ENCODE measurements at places on chromosomes 16 and 17.

GRCh38 chr16:66032841-66033240 lies 333.6 kb upstream of the CDH5 start:
- no peak for DNase-seq

DNA sequence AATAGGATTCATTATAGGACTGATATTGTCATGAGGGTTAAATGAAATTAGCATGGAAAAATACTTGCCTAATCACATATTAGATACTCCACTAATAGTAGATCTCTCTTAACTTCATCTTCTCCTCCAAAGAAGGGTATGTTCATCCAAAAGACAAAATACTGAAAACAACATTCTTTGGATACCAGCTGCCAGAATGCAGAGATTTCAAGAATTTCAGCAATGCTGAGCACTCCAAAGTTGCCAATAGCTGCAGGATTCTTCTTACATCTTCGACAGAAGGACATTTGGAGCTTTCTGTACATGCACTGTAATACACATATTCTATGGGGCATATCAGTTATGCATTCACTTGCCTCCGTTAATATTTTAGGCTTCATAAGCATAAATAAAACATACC lies 436.5 kb downstream of the HAPSTR1 start:
- DNase-seq, result no peak

GRCh38 chr16:81448154-81449131 lies 3.8 kb downstream of the CMIP start:
- no peak for DNase-seq

DNA sequence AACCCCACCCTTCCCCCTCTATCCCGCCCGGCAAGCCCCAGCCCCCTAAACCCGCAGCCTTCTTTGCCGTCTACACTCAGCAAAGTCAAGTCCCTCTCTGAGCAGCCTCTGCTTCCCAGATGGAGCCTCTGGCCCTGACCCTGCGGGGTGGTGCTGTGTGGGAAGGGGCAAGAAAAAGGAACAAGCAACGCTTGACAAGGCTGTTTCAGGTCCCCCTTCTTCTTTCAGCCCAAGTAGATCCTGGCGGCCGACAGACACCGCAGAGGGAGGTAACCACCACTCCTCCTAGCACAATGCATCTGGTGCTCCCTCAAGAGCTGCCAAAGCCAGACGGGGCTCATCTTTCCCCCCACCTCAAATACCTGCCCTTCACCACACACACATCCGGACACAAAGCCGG lies 178.3 kb downstream of the ENGASE start:
- DNase-seq, result no peak

DNA sequence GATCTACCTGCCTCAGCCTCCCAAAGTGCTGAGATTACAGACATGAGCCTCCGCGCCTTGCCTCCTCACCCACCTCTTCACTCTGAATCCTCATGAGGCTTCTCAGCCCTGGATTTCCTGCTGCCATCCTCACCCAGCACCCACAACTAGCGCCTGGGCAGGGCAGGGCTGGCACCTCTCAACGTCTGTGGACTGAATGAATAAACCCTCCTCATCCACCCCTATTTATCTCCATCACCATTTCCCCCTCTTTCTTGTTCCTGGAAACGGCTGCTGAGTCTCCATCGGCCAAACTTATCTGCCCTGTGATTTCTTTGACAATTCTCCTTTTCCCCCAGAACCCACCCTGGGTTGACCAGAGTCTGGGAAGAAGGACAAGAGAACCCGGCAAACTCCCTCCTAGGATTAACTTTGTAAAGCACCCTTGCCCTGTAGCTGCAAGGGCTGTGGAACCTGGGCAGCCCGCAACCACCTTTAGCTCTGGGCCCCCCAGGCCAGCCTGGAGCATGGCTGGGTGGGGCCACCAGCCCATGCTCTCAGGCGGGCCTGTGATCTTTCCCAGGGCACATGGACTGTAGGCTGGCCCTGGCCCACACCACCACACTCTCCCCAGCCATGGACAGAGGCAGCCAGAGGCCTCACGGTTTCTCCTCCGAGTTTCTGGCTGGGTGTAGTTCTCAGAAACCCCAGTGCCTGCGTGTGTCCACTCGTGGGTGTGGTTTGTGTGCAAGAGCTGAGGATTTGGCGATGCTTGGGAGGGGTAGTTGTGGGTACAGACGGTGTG lies 2.4 kb downstream of the SPN start:
- no peak for DNase-seq

DNA sequence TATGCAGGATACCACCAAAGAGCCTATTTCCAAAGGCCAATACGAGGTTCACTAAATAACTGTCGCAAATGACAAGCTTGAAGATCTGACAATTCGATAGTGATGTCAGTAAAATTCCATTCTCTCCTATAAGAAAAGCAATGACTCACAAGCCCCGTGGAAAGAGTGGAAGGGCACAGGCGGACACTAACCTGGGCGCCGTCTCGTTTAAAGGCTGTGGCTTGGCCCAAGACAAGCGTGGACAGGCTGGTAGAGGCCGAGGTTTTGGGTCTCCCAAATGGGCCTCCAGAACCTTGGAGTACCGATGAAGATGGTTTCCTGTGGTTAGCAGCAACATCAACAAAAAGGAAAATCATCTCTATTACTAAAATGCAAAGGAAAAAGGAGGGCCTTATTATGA lies 16.5 kb upstream of the SLC38A8 start:
- DNase-seq, result no peak

GRCh38 chr16:12796498-12796897 lies 7.2 kb downstream of the CPPED1 start:
- no peak for DNase-seq
